ENCODE measurements at places on chromosomes 5 and 9.

DNA sequence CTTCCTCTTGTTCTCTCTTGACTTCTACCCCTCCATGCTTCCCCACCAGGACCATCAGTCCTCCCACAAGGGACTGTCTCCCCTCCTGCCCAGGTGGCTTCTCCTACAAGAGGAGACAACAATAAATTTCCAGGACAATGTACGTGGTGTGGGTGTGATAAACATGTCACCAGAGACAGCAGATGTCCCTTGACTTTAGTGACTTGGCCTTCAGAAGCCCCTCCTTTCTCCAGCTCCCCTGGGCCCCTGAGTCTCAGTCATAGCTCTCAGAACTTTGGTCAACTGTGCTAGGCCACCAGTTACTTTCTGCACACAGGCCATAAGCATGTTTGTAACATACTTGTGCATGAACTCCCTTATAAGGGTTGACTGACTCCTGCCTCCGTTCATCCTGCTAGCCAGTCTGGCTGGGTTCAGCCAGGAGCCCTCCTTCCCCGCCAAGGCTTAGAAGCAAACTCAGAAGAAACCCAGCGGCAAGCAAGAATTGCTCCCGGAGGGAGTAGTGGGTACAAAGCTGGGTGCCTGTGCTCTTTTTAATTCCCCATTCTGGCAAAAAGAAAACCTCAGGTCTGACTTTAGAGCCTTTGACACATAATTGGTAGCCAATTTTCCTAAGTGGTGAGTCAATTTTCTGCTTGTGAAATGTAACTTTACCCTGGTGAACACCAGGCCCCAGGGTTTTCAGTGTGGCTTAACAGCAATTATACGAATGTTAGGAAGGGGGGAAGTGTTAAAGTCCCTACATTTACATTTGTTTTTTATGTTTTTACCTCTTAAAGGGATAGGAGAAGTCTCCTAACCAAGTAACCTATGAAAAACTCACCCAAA, 49.2 kb downstream of the EBF1 start:
- no peak for DNase-seq

- no peak for DNase-seq
Measured at GRCh38 chr5:33711094-33711679, 180.6 kb downstream of the ADAMTS12 start.

DNA sequence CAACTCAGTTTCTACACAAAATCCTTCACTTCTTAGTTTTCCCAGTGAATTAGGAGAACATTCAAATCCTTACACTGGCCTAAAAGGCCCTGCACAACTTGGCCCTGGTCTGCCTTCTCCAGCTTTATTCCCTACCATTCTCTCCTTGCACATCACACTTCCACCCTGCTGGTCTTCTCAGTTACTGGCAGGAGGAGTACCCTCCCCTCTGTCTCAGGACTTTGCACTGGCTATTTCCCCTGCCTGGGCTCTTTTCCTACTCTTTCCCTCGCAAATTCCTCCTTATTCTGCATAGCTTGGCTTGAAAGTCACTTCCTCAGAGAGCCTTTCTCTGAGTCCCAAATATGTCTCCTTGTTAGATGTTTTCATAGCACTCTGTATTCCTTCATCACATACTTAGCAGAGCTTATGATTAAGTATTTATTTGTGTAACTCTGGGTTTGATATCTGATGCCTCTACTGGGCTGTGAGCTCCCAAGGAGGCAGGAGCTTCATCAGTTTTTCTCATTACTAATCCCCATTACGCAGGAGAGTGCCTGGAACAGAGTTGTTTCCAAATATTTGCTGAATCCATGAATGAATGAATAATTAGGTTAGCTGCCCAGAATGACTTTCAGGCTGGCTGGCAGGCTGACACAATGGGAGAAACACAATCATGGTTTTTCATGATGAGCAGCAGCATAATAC, 159.8 kb upstream of the KLF9 start:
- no peak for DNase-seq

- no peak for DNase-seq
Measured at GRCh38 chr9:99511723-99512122, 289.6 kb downstream of the SEC61B start.

DNA sequence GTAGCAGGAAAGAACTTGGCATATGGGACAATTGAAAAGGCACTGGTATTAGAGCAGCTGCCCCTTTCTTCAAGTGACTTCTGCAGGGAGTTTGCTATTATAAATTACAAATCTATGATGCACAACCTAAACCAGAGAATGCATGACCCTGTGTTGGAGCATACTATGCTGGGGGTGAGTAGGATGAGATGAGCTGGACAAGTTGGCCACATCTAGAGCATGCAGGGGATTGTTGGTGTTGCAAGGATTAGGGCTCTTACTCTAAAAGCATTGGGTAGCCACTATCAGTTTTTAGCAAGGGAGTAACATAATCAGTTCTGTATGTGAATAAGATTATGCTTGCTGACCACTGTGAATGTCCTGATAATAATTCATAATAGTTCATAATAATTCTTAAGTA, 186.7 kb downstream of the KIAA0825 start:
- no peak for DNase-seq

DNA sequence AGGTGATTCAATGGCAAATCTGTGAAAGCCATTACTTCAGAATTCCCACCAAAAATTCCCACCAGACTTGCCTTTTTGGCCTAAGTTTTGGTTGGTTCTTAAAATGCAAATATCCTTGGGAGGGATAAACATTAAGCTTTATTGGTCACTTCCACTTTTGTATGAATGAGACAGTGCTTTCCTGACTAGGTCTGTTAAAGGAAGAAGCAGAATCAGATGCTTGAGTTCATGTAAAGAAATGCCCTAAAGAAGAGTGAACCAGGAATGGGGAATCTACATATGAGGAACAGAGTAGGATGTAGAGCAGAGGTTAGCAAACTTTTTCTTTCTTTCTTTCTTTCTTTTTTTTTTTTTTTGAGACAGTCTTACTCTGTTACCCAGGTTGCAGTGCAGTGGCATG, 129.3 kb downstream of the GCNT1 start:
- no peak for DNase-seq

GRCh38 chr9:26324786-26325443, 567.7 kb downstream of the CAAP1 start:
- no peak for DNase-seq

DNA sequence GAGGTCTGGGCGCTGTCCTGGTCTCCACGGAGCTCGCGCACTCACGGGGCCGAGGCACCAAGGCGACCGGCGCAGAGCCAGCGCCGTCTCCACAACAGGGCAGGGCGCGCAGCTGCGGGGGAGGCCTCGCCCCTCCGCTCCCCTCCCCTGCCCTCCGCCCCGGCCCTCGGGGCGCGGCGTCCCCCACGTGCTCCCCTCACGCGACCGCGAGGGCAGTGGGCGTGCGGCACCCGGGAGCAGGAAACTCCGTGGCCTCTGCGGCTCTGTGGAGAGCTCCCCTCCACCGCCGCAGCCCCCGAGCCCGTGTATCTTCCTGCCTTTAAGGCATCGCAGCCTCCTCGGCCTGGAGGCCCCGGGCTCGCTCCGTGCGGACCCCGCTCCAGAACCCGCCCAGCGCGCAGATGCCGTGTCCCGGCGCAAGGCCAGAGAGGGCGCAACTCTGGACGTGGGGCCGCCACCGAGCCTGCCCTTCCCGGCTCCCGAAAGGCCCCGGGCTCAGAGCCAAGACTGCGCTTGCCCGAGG, 708 bp upstream of the TUBB4B start:
- peak; percentile 93 for DNase-seq
